AG09319 (cell line): ENCODE measurements at places on chromosomes 16 and 17.

DNA sequence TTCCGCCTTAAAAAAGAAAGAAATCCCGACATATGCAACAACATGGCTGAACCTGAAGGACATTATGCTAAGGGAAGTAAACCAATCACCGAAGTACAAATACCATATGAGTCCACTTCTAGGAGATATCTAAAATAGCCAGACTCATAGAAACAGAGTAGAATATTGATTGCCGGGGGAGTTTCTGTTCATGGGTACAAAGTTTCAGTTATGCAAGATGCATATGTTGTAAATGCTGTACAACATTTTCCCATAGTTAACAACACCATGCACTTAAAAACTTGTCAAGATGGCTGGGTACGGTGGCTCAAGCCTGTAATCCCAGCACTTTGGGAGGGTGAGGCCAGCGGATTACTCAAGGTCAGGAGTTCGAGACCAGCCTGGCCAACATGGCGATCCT, 251.5 kb upstream of the EEF2KMT start:
- DNase-seq, result no peak

DNA sequence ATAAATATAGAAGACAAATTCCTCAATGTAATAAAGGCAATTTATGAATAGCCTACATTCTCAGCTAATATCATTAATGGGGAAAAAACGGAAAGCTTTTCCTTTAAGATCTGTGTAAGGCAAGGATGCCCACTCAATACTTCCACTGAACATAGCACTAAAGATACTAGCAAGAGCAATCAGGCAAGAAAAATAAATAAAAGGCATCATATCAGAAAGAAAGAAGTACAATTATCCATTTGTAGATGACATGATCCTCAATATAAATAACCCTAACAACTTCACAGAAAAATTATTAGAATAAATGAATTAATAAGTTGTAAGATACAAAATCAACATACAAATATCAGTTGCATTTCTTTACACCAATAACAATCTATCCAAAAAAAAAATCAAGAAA, 37.1 kb downstream of the C16orf87 start:
- DNase-seq, result no peak

DNA sequence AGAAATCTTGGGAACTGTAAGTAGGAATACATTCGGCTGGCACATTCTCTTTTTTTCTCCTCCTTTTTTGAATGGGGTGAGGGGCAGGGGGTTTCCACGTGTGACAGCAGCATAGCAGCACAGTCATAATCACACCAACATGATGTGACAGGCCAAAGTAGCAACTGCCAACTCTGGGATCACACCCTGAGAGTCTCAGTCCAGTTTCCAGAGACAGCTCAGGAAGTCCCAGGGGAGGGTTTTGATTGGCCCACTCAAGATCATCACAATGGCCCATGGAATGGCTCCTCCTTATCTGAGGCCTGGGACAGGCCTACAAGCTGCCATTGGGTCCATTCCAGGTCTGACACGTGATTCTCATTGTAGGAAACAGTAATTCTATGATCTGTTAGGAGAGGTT, 207.1 kb upstream of the ASIC2 start:
- DNase-seq, result no peak

- DNase-seq, result no peak
Observed at GRCh38 chr17:65547253-65547670, 14.2 kb downstream of the AXIN2 start.

- no peak for DNase-seq
Observed at GRCh38 chr17:63423251-63423950, 22.7 kb downstream of the CYB561 start.

GRCh38 chr16:8848939-8849391, 19.8 kb downstream of the CARHSP1 start:
- no peak for DNase-seq

- DNase-seq, result no peak
Observed at GRCh38 chr17:4498461-4499397, at the start of gene SPNS2. TSS of gene SPNS2 (plus strand) at chr17:4498881. CDS start at chr17:4499048, 167 bp downstream.

DNA sequence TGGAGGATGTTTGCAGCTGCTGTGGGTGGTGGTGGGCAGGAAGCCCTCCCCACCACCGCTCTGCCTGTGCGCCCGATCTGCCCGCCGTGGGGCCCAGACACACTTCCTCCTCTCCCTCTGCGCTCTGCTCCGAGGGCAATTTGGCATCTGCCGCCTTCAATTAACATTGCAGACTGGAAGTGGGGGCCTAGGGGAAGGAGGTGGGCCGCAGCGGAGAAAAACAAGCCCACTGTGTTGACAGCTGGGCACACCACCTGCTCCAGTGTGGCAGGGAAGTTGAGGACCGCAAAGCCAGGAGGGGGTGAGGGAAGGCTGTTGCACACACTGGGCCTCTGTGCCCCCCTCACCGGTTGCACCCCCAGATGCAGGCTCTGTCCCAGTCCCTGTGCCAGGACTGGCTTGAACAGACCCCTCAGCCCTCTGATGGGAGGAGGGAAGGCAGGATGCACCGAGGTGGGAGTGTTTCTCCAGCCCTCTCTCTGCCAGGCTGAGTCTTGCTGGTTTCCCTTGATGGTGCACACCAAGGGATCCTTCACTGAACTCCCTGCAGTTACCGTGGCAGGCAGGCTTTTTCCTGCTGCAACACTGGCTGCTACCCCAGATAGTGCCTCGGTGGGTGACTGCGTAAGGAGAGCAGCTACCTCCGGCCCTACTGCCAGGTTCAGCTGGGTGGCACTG, 72.8 kb upstream of the MED9 start:
- DNase-seq, result no peak

GRCh38 chr17:32998111-32998886, 6.7 kb downstream of the SPACA3 start:
- DNase-seq, result peak; percentile 12

DNA sequence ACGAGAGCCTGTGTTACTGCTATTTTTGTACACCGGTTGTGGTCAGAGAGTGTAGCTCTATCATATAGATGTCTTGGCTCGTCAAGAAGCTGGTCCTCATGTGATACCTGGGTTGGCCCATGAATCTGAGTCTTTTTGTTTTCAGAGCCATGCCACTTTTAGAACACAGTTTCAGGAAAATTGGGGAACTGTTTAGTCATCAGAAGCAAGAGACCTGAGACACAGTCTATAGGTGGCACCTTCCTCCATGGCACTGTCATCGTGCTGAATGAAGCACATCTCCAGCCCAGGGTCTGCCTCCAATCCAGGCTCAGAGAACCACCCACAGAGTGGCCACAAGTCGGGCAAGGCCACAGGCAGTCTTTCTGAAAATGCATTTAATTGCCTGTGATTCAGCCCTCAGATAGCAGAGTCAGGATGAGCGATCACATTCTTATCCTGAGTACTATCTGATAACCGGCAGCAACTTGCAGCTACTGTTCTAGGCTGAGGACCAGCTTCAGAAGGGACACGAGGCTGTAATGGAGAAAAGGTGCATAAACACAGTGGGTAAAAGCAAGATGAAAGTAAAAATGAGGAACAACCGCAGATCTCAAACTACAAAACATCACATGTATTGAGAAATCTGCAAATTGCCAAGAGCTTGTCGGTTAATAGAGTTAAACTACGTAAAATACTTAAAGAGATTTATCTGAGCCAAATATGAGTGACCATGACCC, 14.2 kb upstream of the HAPSTR1 start:
- DNase-seq, result no peak

GRCh38 chr17:81952792-81953228, 5.8 kb upstream of the MYADML2 start:
- no peak for DNase-seq

- no peak for DNase-seq
Observed at GRCh38 chr17:8292639-8293395, 2.4 kb downstream of the SLC25A35 start.

DNA sequence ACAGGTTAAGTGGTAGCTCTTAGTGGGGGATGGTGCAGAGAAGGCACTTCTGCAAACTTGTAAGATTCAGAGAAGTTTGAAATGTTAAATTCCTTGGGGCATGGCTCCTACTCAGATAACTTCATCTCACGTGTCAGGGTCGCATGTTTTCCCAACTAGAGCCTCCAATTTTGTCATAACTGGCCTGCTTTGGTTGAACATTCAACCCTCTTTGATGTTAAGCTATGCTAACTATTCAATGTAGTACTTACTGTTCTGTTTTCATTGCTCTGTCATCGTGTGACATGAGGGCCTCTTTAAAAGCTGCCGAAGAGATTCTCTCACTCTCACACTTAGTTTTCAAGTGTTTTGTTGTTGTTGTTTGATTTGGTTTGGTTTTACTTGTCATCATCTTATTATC, 280.8 kb downstream of the CDH11 start:
- no peak for DNase-seq

DNA sequence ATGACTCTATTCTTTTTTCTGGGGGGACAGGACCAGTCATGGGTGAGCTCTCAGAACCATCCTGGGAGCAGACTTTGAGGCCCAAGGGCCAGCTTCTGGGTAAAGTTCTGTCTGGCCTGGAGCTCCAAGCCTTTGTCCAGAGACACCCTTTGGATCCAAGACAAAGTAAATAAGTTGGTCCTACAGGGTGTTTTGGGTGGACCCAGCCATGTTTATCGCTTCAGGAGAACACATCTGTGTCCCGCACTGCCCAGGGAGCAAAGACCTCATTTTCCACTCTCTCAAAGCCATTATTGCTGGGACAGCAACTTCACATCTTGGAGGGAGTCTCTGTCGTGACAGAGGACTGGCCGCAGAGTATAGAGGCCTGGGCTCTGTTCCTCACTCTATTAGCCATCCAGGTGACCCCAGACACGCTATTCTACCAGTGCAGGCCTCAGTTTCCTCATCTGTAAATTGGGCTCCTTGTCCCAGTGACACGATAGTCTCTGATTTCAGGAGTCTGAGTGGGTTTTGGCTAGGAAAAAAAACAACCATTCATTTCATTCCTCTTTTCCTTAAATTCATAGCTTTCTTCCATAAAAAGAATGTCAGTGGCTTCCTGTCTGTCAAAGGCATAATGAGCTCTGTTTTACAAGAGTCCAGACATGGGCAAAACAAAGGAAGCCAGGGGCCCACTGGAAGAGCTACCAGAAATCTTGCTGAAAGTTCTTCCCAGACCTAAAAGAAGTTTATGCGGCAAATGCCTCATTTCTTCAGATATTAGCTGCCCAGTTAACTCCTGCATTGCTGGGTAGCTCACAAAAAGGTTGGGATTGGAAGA, 62.4 kb downstream of the PECAM1 start:
- no peak for DNase-seq

GRCh38 chr16:49189286-49189685, 92.4 kb downstream of the CBLN1 start:
- no peak for DNase-seq

DNA sequence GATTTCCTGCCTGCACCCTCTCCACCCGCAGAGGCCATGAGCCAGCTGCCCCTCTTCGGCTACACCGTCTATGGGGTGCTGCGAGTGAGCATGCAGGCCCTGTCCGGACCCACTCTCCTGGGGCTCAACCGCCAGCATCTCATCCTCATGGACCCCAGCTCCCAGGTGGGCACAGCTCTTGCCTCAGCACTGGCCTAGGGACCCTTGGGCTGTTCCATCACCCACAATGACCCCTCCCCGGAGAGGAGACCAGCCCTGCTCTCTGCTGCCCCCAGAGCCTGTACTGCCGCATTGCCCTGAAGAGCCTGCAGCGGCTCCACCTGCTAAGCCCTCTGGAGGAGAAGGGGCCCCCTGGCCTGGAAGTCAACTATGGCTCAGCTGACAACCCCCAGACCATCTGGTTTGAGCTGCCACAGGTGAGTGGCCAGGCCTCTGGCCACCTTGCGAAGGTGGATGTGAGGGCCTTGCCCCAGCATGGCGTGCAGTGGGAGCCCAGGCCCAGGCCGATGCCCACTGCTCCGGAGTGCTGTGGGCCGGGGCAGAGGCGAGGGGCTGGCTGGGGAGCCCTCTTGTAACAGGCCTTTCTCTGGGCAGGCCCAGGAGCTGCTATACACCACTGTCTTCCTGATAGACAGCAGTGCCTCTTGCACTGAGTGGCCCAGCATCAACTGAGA, 7.3 kb upstream of the SMIM5 start:
- no peak for DNase-seq

- DNase-seq, result no peak
Observed at GRCh38 chr16:12538667-12539091, 265.0 kb downstream of the CPPED1 start.

DNA sequence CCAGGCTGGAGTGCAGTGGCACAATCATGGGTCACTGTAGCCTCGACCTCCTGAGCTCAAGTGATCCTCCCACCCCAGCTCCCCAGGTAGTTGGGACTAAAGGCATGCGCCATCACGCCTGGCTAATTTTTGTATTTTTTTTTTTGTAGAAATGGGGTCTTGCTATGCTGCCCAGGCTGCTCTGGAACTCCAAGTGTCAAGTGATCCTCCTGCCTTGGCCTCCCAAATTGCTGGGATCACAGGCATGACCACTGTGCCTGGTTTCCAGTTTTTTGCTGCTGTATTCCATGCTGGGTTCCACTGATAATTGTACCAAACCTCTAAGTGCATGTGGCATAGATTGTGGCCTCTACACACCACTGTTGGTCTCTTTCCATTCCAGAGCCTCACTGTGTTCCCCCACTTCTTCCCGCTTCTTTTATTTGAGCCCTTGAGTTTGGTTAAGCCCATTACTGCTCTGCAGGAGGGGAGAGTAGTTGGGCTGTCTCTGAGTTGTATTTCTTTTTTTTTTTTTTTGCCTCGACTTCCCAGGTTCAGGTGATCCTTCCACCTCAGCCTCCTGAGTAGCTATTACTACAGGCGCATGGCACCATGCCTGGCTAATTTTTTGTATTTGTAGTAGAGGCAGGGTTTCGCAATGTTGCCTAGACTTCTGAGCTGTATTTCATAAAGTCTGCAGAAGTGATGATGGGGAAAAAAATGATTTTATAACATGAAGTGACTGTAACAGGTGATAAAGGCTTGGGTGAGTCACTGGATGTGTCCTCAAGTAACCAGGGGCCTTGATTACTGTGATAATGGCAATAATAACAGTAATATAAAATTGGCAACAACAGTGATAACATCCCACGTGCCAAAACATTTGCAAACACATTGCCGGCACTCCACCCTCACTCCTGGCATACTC, 30.0 kb downstream of the EEF2K start:
- no peak for DNase-seq

DNA sequence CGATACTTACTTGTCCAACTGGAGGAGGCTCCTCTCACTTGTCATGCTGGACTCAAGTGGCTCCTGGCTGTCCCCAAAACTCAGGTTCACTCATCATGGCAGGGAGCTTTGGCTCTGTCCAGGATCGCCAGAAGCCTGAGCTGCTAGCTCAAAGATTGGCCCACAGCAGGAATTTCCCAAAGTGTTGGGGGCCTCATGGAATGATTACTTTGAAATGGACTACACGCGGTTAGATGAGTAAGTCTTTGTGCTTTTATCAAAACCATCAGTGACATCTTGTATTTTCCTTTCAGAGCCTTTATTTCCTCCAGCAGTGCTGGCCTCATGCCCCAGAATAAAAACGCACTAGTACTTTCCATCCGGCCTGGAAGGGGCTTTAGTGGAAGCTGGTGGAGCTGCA, 29.2 kb upstream of the PHB1 start:
- no peak for DNase-seq
